ENCODE measurements at places on chromosomes 11 and 22. TPM values are rescaled to one million over a fixed set of nuclear protein-coding genes. Genes with fewer than 3 reads are reported as not detected.

Gene SCUBE1
- total RNA-seq = 0.12 TPM

Gene TNNI2
- 6.2 TPM for total RNA-seq

Gene PGA5
- not detected for total RNA-seq

Gene OR51I1
- total RNA-seq = not detected

Gene TMEM41B
- total RNA-seq = 15.3 TPM

Gene OR52E1
- total RNA-seq = not detected

Gene CATSPERZ
- not detected for total RNA-seq

Gene GAB4
- total RNA-seq = not detected

Gene CEP126
- 1.8 TPM for total RNA-seq

Gene TSGA10IP
- total RNA-seq = not detected

Gene GDPD4
- not detected for total RNA-seq

Gene ZMAT5
- 11.8 TPM for total RNA-seq

Gene TEX12
- total RNA-seq = not detected

Gene CADM1
- total RNA-seq = 28.1 TPM

Gene UPK3A
- total RNA-seq = not detected

Gene COMT
- total RNA-seq = 73.2 TPM

Gene PDGFB
- 4.5 TPM for total RNA-seq

Gene GGT5
- 11.8 TPM for total RNA-seq

Gene HSPB2
- total RNA-seq = 0.86 TPM

Gene POLD4
- total RNA-seq = 38.1 TPM

Gene ZNF215
- 2.6 TPM for total RNA-seq

Gene LGALS1
- 18.1 TPM for total RNA-seq

Gene C11orf16
- not detected for total RNA-seq

Gene RBX1
- 17.4 TPM for total RNA-seq

Gene TMEM223
- 7.2 TPM for total RNA-seq

Gene LRFN4
- total RNA-seq = 2.8 TPM

Data from pancreas (tissue), 10 donors.